Right renal pelvis (tissue), 4 donors: ENCODE measurements at places on chromosomes 6 and 20.

GRCh38 chr20:41261260-41261659 is 56.3 kb downstream of the ZHX3 start:
- DNase-seq, result no peak

GRCh38 chr6:46734867-46735719 is at the start of gene PLA2G7:
TSS of gene PLA2G7 (minus strand) at chr6:46735375. CDS start at chr6:46722891, 12,484 bp downstream.
- no peak for DNase-seq

DNA sequence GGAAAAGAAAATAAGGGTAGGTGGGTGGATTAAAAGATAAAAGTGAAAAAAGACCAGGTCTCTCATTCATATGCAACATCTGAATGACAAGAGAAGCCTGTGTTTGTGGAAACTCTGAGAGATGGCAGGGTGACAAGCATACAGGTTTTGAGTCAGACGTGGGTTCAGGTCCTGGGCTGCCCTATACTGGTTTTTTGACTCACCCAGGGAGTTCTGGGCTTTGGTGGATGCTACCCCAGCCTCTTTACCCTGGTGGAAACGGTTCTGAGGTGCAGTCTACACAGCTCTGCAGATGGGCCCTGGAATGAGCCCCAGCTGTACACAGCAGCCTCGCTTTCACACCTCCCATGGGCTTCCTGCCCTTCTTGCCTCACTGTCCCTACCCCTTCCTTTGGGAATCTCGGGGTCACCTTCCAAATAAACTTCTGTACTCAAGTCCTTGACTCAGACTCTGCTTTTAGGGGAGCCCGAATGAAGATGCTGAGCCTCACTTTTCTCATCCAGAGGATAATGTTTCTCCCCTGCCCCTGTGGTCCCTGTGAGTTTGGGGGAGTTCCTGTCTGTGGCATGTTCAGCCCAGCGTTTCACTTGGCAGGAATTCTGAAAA is 77.7 kb upstream of the CLDN20 start:
- DNase-seq, result no peak

- DNase-seq, result no peak
Measured at GRCh38 chr20:64136004-64136710, 28.1 kb upstream of the MYT1 start.

DNA sequence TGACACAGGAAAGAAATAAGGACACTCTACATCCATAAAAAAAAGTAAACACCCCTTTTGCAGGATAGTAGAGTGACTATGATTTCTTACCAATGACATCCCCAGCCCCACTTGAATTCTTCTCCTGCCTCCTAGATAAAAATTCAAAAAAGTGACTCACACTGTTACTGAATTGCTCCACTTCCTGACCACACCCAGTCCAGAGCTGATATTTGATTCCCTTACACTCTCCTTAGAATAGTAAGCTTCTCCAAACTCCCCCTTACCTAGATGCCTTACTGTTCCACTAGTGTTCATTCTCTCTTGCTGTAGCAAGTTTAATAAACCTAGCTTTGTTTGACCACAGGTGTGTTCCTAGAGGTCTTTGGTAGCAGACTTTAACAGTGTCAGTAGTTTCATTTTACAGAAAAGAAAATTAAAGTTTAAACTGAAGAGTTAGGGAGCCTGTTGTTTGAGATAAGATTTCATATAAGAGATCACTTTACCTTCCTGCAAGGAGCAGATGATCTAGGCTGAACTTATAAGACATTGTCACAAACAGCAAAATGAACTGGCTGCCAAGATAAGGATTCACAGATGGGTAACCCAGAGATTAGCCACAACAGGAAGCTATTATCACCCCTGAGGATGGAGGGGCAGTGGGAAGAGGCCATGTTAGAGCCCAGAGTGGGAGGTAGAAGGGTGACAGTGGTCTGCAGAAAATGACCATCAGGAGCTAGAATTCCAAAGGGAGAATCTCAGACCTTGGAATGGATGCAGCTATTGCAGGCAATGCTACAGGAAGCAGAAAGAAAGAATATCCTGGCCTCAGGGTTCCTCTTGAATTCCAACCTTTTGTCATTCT is 28.4 kb upstream of the BTN3A2 start:
- DNase-seq, result no peak

DNA sequence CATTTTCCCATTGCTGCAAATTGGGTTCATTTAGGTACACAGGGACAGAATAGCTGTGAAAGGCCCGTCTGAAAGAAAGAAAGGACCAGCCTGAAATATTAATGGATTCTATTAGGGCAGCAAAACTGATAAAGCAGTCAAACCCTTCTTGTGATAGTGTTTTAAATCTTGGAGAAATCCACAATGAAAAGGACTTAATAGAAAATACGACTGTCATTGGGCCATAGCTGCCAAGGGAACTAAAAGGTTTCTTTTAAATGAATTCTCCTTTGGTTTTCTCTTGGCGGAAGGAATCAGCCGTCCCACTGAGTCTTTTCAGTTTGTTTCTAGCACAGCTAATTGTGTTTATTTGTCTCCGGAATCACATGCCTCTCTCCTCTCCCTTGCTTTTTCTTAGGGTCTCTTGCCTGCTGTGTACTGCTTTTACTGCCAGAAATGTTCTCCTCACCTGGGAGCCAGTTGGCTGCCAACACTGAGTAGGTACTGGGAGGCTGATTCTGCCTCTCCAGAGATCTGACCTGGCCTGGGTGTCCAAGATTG is 11.3 kb downstream of the PAQR8 start:
- no peak for DNase-seq

- no peak for DNase-seq
Measured at GRCh38 chr6:127263481-127263880, 3.2 kb upstream of the RNF146 start.

GRCh38 chr6:146041282-146041681 is 12.4 kb downstream of the GRM1 start:
- DNase-seq, result no peak

- DNase-seq, result peak; percentile 38
Measured at GRCh38 chr20:47196091-47197081, 160.1 kb downstream of the ZMYND8 start.

DNA sequence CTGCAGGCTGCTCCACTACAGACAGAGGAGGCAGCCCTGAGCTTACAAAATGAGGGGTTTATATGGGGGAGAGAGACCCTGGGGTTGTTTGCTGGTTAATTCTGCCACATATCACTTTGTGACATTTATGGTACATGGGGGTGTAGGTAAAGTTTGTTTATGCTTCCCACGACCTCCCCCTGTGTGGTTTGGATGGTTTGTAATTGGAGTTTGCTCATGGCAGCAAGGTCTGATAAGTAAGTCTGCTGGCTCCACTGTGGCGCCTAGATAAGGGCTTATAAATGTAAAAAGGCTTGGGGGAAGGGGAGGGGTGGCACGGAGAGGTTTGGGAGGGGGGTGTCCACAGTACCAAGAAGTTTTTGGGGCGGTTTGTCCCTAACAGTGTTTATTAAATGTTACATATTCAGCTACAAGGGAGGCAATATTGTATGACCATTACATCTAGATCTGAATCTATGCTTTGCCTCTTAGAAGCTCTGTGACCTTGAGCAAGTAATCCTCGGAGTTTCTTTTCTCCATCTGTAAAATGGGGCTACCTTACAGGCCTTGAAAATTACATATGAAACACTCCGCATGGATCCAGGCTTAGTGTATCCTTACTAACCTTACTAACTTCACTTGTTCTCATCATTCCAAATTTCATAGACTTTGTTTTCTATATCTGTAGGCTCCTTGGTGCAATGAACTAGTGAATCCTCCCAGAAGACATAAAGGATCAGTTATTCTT is 204.8 kb upstream of the NOX3 start:
- no peak for DNase-seq

- DNase-seq, result no peak
Measured at GRCh38 chr6:148405894-148406293, 63.3 kb downstream of the SASH1 start.

GRCh38 chr6:87909849-87910248 is 137.8 kb upstream of the SPACA1 start:
- DNase-seq, result no peak

GRCh38 chr6:112298021-112298745 is 43.8 kb upstream of the LAMA4 start:
- no peak for DNase-seq

DNA sequence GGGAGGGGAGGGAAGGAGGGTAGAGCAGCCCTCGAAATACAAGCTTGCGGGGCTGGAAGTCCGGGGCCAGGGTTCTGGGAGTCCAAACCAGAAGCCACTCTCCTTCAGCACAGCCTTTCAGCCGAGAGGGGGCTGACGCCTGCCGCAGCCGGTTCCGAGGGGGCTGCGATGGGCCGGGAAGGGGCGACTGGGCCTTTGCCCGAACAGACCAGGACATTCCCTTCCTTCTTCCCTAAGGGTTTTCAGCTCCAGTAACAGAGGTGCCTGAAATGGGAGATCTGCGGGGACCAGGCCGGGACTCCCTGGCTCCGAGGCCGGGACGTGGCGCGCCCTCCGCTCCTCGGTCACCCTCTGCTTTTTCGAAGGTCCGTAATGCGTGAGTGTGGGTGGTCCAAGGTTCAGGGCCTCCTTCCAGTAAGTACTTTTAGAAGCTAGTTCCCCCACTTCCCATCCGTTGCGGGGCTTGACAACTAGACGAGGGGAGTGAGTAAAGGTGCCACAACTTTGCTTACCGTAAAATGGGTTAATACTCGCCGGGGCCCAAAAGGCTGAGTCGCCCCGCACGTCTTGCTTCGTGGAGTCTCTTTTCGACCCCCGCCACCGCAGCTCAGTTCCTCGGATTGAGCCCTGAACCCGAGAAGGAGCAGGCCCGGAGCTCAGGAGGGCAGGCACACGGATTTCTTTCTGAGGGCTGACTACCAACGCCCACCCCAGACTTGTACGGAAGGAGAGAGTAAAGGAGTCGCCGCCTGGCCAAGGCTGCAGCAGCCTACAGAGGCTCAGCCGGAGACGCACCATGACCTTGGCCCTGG is 2.9 kb upstream of the OLIG3 start:
- no peak for DNase-seq

- DNase-seq, result no peak
Measured at GRCh38 chr6:20709451-20709850, 175.2 kb downstream of the CDKAL1 start.

GRCh38 chr6:11278207-11278559 is 45.7 kb upstream of the NEDD9 start:
- no peak for DNase-seq

DNA sequence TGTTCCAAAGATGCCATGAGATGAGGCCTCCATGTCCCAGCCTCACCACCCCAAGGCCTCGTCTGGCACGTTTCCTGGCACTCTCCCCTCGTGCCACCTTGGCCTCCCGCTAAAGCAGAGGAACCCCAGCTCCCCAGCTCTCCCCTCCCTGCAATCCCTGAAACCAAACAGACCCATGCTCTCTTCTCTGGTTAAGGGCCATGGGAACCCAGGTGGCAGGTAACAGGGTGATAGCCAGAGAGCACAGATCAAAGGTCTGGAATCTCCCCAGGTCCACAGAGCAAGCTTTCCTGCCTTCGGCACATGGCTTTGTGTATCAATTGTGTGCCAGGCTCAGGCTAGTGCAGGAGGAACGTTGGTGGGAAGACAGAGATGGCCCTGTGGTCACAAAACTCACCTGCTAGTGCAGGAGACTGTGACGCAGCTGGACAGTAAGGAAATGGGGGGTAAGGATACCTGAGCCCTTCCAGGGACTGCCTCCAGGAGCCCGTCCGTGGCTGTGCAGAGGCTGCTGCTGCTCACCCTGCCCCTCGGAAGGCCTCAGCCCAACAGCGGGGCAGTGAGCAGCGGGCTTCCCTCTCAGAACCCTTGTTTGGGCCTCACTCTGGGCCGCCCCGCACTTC is 39.0 kb downstream of the MYH7B start:
- DNase-seq, result no peak

DNA sequence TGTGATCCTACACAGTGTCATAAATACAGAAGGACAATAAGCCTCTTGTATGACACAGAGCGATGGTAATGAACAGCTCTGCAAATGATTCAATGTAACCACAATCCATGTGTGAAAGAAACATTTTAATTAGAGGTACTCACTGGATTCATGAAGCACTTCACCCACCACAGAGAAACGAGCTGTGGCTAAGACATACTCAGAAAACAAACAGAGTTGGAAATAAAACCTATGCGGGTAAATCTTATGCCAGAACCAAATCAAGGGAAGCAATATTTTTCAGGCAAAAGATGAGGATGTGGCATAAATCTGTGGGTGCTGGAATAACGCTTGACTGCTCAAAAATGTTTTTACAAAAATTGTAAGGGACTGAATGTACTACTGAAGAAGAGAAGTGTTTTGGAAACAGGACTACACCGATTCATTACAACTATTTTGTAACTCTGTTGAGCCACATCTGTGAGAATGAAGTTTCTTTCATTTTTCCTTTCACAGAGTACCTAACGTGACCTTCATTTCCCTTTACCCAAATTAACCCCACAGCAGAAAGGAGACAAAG is 112.1 kb downstream of the WDR27 start:
- no peak for DNase-seq

- DNase-seq, result peak; percentile 18
Measured at GRCh38 chr20:44776980-44777379, 31.3 kb downstream of the KCNK15 start.

- DNase-seq, result no peak
Measured at GRCh38 chr20:63129991-63130657, 85.8 kb downstream of the YTHDF1 start.

DNA sequence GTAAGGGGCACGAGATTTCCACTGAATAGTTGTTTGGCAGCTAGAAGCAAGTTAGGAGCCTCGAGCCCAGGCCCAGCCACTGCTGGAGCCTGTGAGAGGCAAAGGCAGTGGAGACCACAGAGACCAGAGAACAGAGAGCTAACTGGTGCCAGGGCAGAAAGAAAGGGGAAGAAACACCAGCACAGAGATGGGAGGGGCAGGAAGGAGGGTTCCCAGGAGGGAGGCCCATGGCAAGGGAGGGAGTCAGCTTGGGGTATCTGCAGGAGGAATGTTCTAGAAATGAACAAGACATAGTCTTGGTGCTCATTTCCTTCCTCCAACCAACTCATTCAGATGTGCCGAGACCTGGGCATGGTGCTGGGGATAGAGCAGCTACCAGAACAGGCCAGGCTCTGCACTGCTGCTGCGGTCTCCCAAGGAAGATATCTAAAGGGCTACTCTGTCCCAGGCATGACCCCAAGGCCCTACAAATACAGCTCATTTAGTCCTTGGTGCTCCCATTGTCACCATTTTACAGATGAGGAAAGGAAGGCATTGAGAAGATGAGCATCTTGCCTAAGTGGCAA is 10.7 kb downstream of the ANGPT4 start:
- DNase-seq, result no peak
